Stimulated activated CD8-positive, alpha-beta memory T cell treated with anti-CD3 and anti-CD28 coated beads, Interleukin-15, amount 100 ng/mL, for 24 hours (primary cell): ENCODE measurements at places on chromosomes 7 and 10.

GRCh38 chr10:44742248-44742647 is 168.9 kb upstream of the TMEM72 start:
- DNase-seq = no peak

DNA sequence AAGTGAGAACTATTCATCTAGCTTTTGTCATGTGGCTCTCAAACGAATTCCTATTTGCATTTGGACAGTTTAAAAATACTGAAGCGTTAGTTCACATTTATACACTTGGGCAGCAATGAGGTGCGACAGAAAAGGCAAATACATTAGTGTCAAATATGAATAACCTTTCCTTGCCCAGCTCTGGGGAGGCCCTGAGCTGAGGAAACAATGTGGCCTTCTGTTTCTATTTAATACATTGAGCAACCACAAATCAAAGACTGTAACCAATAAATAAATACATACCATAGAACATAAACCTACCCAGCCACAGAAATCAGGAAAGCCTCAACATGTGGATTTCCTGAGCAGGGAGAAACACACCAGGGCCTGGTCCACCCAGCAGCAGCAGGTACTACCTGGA is 585.2 kb downstream of the PARD3 start:
- no peak for DNase-seq

- no peak for DNase-seq
These were observed 138.1 kb upstream of the UNC5B start for GRCh38 chr10:71074176-71074755.

DNA sequence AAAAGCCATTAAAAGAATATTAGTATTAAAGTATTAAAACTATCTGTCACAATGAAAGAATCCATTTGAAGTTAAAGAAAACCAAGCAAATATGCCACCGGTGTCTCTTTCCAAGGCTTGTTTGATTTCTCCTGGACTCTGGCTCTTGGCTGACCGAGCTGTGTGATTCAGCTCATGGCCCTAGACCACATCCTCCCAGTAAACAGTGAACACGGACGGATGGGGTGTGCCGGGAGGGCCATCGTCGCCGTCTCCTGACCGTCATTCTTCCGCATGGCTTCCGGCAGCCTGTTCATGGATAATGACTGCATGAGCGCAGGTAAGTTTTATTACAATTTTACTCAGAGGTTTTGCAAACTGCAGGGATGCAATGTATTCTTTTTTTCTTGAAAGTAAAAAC is 218.5 kb downstream of the DNAJB6 start:
- no peak for DNase-seq

DNA sequence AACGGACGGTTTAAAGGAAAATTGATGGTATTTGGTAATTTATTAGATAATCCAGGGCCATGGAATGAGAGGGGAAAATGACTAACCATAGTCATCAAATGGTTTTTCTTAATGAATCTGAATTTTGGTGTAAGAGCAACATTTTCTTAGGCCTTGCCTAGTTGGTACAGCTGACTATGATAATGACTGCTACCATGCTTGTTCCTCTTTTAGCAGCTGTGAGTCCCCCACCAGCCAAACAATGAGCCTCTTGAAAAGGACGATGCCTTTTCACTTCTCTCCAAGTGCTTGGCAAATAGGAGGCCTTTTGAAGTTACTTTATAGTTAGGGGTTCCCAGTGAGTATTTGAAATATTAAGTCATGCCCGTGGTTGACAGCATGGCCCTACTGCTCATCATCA is 53.0 kb downstream of the TRUB1 start:
- DNase-seq = no peak

DNA sequence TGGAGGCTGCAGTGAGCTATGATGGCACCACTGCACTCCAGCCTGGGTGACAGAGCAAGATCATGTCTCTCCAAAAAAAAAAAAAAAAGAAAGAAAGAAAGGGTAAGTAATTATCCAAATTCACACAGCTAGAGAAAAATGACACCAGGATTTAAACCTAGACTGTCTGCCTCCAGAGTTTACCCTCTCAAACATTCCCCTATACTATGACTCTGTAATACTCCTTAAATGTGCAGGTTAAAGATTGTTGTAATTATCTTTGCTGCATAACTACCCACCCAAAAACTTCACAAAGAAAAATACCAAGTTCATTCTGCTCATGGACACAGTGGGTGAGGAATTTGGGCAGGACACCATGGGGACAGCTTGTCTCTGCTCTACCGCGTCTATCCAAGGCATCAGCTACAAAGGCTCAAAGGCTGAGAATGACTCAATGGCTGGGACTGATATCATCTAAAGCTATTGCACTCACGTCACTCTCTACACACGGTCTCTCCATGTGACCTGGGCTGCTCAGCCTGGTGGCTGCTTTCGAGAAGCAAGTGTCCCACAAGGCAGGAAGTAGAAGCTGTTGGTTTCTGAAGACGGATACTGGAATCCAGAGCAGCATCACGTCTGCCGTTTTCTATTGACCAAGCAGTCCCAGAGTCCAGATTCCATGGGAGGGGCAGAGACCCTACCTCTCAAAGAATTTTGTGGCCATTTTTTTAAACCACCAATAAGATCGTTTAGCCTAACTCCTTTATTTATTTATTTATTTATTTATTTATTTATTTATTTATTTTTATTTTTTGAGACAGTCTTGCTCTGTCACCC is 185.7 kb upstream of the AUTS2 start:
- no peak for DNase-seq

DNA sequence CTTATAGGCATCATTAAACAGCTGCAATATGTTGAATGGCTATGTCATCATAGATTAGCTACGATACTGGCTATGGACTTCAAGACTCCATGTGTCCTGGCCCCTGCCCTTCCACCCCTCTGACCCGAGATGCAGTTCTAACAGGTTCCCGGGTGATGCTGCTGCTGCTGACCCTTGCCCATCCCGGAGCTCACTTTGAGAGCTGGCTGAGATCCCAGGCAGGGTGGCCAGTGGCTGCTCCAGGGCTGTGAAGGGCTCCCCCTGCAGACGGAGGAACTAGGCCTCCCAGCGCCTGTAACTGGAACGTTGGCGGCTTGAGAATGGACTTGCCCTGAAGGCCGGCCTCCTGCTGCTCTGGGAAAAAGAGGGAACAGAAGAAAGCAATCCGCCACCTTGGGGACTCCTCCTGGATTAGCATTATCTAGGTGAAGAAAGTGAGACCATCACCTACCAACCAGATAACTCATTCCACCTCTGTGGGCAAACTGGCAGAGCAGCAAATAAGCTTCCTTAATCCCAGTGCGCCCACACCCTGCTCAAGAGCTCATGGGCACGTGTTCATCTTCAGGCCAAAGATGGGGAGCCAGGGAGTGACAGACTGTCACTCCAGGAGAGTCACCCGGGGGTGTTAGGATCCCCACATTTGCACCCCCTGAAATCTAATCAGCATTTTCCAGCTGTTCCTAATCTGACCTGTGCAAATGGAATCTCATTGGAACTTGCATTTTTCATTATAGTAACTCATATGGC is 56.8 kb downstream of the PARP12 start:
- DNase-seq = no peak

- DNase-seq = no peak
These were observed 173.4 kb downstream of the FAM107B start for GRCh38 chr10:14601326-14601725.

- DNase-seq = no peak
These were observed 23.2 kb downstream of the RAPGEF5 start for GRCh38 chr7:22333680-22334141.

GRCh38 chr7:95642173-95642572 is 45.9 kb upstream of the PDK4 start:
- DNase-seq = no peak
